ENCODE measurements at places on chromosomes 1 and 21.

DNA sequence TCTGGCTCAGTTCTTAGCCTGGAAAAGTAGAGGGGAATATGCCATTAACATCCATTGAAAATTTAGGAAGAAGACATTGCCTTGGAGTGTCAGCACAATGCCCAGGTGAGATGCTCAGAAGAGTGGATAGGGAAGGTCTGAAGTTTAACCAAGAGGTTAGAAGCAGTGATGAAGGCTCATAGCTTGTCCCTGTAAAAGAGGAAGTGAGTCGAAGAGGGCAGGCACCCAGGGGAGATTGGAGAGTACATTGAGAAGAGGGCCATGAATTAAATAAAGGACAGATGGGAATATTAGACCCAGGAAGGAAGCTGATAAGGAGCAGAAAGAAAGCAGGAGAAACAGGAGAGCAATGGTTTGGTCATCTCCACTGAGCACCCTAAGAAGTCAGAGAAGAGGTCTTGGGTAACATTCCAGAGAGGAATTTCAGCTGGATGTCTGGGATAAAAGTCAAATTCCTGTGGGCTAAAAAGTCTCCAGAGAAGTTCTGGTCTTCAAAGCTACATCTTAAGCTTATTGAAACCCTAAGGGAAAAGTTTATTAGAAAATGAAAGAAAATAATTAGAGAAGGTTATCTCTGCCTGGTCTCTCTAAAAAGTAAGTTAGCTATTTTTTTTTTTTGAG, 17.3 kb downstream of the C8B start:
- no peak for DNase-seq

GRCh38 chr1:87249803-87250202, 78.9 kb upstream of the LMO4 start:
- no peak for DNase-seq

GRCh38 chr21:33257094-33257803, 8.9 kb upstream of the IL10RB start:
- DNase-seq, result no peak

DNA sequence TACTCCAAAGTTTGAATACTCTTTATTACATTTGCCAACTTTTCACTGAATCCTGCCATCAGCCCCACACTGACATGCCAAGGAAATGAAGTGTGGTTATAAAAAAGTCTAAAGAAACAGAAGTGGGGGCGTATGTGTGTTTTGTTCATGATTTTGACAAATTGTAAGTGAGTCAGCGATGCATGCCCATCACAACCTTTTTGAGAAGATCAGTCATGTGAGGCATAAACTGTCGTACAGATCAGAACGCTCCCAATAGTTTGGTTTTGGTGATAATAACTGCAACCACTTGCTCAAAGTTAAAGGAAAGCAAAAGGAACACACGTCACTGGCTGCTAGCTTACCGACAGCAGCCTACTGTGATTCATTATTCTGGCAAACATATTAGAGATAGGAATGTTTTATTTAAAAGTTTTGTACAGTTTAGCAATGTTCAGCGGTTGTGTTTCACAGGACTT, 95.6 kb downstream of the RGS2 start:
- DNase-seq, result no peak

- DNase-seq, result peak; percentile 26
Measured at GRCh38 chr1:17563494-17564281, 24.2 kb downstream of the ARHGEF10L start.

- no peak for DNase-seq
Measured at GRCh38 chr1:199688774-199689173, 338.7 kb upstream of the NR5A2 start.

DNA sequence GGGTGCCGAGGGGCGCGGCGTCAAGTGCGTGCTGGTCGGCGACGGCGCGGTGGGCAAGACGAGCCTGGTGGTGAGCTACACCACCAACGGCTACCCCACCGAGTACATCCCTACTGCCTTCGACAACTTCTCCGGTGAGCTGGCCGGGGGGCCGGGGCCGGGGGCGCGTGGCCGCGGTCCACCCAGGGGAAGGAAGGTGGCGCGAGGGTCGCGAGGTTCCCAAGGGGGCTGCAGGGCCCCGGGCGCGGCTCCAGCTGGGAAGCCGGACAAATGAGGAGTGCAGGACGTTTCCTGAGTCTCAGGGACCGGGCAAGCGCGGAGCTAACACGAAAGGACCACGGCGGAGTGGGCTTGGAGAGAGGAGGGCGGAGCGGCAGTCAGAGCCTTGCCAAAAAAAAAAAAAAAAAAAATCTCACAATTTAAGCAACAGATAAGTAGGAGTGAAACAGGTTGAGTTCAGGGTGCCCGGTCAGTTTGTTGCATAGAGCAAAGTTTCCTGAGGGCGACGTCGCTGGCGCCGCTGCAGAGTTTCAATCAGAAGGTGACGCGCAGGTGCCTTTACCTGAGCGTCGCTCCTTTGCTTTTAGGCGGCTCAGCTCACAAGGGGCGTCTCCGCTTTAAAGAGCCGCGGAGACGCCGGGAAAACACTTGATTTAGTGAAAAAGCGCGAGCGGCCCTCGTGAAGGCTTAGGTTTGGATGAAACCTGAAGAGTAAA, 750 bp downstream of the RHOU start:
- no peak for DNase-seq

Measured in cerebellar nuclear complex (tissue), 1 donor.